ENCODE measurements at places on chromosomes 11 and 22.

DNA sequence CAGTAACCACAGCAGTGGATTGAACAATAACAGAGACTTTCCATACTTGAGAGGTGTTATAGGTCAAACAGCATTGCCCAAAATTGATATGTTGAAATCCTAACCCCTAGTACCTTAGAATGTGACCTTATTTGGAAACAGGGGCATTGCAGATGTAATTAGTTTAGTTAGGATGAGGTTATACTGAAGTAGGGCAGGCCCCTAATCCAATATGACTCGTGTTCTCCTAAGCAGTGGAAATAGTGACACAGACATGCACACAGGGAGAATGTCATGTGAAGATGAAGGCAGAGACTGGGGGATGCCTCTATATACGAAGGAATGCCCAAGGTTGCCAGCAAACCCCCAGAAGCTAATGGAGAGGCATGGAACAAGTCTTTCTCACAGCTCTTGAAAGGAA is 270.5 kb downstream of the TENM4 start:
- DNase-seq = no peak

DNA sequence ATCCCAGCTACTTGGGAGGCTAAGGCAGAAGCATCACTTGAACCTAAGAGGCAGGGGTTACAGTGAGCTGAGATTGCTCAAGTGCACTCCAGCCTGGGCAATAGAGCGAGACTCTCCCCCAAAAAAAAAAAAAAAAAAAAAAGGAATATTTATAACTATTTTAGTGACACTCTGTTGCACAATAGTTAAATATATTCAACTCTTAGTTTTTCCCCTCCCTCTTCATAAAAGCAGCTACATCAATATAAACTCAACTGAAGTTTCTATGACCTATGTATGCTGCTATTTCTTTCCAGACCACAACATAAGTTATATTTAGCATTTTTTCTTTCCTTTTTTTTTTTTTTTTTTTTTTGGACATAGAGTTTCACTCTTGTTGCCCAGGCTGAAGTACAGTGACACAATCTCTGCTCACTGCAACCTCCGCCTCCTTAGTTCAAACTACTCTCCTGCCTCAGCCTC is 19.2 kb downstream of the CELF1 start:
- DNase-seq = no peak

DNA sequence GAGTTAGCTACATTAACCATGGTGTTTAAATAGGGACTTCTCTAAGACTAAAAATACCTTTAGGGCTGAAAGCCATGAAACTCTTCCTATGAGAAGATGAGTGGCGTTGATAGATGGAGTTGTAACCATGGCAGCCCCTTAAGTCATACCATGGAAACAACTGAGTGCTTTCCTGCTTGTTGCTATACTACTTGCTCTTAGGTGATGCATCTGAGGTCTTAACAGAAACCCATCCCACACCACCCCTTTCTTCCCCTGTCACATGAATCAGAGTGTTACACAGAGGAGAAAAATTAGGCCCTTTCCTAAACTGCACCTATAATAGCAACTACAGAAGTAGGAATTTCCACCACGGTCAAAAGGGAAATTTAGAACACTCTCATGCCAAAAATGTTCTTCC is 64.3 kb upstream of the ZC3H12C start:
- DNase-seq = no peak

- no peak for DNase-seq
These were observed 36.4 kb downstream of the WEE1 start for GRCh38 chr11:9609841-9610240.

GRCh38 chr11:124762624-124763155 is 600 bp upstream of the ESAM start:
- DNase-seq = no peak

- no peak for DNase-seq
These were observed 88.1 kb downstream of the XRRA1 start for GRCh38 chr11:74860743-74861142.

DNA sequence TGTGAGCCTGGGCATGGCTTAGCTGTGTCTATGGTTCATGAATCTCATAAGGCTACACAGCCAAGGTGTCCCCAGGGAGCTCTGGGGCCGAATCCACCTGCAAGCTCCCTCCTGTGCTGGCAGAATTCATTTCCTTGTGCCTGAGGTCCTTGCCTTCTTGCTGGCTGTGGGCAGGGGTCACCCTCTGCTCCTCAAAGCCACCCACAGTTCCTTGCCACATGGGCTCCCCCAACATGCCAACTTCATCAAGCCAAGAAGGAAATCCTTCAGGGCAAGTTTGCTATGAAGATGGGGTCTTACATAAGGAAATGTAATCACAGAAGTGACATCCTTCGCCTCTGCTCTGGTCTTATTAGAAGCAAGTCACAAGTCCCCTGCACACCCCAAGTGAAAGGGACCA is 24.8 kb downstream of the LARGE1 start:
- DNase-seq = no peak

- peak; percentile 57 for DNase-seq
These were observed 9.6 kb upstream of the PDE2A start for GRCh38 chr11:72683782-72684200.

- DNase-seq = no peak
These were observed 19.6 kb upstream of the MICAL2 start for GRCh38 chr11:12090761-12091258.

- no peak for DNase-seq
These were observed 73.2 kb downstream of the SLC35F2 start for GRCh38 chr11:107785401-107785800.

GRCh38 chr22:40922484-40923303 is 28.5 kb upstream of the RBX1 start:
- no peak for DNase-seq

- no peak for DNase-seq
These were observed 4.1 kb downstream of the TSPAN32 start for GRCh38 chr11:2305788-2306451.

DNA sequence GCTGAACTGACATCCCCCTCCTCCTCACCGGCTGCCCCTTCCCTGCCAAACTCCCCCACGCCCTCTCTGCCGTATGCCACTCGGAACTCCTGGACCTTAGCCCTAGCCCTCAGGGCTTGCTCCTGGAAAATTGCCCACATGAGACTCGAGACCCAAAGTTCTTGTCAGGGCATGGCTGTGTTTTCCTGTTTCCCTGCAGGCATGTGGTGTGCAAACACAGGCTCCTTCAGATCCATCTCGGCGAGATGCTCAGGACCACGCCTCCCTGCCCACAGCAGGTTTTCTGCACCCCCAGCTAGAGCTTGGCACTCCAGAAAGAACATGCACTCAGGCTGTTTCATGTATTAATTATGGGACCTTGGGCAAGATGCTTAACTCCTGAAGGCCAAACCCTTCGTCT is 1480.4 kb downstream of the BRD1 start:
- no peak for DNase-seq

All from stimulated activated CD4-positive, alpha-beta T cell treated with anti-CD3 and anti-CD28 coated beads, Interleukin-15, amount 100 ng/mL, for 1 hour (primary cell).